ENCODE measurements at places on chromosomes 2 and 18.

DNA sequence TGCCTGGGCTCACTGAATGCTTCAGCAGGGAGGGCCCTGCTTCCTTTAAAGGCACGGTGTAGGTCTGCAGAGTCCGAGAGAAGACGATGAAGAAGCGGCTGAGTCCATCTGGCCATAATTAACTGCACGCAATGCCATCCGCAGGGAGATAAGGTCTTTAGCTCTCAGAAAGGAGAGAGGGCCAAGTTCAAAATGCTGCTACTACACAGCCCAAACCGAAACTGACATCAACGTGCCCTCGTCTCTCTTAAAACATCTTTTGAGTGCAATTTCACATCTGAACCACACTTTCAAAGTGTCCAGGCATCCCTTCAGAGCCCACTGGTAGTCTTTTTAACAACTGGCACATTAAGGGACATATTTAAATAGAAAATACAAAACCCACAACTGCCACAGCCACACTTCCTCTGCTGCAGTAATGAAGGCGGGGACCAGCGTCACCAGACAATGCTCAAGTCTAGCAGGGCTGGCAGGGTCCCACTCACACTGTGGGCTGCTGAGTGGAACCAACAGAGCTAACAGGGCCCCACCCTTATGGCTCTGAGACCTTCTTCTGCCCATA is 35.8 kb downstream of the ST3GAL5 start:
- peak; percentile 82 for DNase-seq

- no peak for DNase-seq
Measured at GRCh38 chr2:199443589-199444130, 14.1 kb downstream of the SATB2 start.

DNA sequence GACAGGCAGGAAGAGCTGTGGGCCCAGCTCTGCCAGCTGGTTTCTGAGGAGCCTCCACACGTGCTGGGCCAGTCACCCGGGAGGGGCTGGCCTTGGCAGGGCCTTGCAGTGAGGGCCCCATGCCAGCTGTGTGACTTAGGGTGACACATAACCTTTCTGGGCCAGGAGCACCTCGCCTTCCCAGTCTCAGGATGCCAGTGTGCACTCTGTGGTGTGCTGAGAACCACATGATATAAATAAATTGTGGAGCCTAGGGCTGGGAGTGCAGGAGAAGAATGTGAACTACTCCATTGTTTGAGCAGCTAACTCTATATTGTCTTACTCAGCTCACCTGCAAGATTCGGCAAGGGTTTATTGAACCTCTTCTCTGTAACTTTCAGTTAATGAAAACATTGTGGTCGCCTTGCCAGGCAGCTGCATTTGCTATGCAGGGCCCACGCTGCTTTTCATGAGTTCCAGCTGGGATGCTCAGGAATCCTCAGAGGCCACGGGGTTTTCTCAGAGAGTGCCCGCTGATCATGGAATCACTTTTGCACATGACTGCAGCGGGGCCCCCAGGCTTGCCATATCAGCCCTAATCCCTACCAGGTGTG is 222.3 kb downstream of the SH3RF3 start:
- no peak for DNase-seq

GRCh38 chr18:68478246-68478645 is 236.7 kb downstream of the TMX3 start:
- DNase-seq, result no peak

GRCh38 chr2:161415034-161415986 is 787 bp upstream of the TBR1 start:
- no peak for DNase-seq

DNA sequence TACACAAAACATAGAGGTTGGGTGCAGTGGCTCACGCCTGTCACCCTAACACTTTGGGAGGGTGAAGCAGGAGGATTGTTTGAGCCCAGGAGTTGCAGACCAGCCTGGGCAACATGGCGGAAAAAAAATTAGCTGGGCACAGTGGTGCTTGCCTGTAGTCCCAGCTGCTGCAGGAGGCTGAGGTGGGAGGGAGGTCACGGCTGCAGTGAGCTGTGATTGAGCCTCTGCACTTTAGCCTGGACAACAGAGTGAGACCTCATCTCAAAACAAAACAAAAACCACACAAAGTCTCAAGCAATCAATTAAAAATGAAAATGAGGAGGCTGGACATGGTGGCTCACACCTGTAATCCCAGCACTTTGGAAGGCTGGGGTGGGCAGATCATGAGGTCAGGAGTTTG is 4.9 kb downstream of the NOP58 start:
- no peak for DNase-seq

DNA sequence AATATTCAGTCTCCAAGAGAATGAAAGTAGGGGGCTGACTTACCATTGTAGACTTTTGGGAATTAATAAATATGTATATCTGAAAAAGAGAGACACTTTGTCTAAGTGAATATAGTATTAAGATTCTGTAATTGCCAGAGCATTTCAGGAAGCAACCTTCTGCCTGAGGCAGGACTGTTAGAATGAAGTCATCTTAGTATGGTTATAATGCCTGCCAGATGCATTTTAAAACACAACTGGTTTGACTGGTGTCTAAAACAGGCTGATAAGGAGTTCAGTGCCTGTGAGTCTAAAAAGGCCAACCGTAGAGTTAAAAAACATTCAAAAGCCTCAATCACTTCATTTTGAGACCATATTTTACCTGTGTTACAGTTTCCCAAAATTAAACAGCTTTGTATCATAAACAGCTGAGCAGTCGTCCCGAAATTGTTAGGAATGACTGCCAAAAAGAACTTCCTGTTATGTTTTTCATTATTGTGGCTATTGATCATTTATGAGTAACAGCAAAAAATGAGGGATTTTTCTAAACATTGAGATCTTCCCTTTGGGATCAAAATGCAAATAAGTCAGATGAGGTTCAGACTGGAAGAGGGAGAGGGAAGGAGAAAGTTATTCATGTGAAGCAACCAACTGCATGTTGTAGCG is 443.9 kb downstream of the PID1 start:
- no peak for DNase-seq

GRCh38 chr2:120020554-120020953 is 7.7 kb downstream of the EPB41L5 start:
- no peak for DNase-seq

- DNase-seq, result no peak
Measured at GRCh38 chr2:54330926-54331835, 75.2 kb upstream of the TSPYL6 start.

- DNase-seq, result no peak
Measured at GRCh38 chr2:75065402-75066008, 107.1 kb downstream of the POLE4 start.

DNA sequence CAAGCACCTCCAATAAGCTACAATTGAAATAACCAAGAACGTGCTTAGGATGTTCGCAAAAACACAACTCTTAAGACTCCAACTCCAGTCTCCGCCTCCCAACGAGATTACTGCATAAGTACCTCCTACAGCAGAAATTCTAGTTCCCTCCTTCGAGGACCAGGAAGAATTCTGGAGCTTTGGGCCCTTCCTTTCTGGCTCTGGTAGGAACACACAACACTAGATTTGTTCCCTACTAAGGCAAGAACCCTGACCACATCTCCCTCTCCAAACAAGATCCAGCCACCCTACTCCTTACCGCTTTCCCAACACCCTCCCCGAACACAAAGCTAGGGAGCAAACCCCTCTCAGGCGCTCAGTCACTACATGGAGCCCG is 721 bp downstream of the ADAM17 start:
- DNase-seq, result peak; percentile 45

DNA sequence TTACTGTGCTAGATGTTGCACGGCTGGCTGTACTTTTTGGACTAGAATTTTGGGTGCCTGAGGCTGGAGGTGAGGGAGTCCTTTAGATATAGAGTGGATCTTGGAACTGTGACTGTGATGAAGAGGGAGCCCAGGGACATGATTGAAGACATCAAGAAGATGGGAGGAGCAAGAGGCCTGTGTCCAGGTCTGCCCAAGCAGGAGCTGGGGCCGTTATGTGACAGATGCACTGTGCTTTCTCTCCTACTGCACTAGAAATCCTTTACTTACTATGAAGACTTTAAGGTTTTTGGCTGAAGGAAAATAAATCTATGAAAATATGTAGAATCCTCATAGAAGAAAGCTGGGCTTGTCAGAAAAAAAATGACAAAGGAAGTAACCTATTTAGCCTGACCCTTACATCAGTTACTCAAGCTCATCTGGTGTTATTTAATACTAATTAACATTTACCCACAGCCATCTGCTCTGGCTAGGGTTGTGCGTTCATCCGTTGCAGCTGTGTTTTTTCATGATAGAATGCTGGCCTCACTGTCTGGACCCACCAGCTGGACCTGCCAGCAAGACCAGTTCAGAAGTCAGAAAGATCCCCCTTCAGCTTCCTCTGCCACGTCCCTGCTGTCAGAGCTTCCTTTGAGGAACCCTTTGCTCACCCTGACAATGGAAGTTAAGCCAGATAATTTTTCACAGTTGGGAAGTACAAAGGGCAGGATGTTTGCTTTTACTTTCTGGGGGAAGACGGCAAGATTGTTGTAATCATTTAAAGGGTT is 16.7 kb downstream of the TSN start:
- no peak for DNase-seq

DNA sequence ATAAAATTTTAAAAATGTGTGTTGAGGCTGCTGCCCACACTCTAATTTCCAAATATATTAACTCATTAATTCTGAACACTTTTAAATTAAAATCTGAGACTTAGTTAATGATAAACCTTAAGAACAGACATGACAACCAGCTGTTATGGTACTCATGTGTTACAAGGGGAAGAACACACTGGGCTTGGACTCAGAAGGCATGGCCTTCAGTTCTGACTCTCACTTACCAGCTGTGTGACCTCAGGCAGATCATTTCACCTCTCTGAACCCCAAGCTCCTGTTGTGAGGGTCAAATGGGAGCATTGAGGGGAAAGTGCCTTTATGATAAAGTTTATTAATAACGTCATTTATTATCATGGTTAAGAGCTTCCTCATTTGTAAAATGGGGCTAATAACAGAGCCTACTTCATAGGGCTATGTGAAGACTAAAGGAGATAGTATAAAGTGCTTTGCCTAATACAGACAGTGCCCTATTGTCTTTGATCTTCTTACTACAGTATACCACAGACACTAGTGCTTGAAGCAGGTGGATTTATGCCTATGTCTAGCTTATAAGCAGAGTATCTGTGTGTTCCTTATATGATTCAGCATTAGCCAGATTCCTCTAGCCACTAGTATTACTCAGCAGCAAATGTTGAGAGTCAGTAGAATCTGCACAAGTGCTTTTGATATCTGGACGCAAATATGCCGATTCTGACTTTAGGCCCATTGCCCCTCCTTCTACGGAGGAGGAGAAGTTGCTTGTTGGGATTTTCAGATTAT is 99.6 kb downstream of the SGPP2 start:
- no peak for DNase-seq

DNA sequence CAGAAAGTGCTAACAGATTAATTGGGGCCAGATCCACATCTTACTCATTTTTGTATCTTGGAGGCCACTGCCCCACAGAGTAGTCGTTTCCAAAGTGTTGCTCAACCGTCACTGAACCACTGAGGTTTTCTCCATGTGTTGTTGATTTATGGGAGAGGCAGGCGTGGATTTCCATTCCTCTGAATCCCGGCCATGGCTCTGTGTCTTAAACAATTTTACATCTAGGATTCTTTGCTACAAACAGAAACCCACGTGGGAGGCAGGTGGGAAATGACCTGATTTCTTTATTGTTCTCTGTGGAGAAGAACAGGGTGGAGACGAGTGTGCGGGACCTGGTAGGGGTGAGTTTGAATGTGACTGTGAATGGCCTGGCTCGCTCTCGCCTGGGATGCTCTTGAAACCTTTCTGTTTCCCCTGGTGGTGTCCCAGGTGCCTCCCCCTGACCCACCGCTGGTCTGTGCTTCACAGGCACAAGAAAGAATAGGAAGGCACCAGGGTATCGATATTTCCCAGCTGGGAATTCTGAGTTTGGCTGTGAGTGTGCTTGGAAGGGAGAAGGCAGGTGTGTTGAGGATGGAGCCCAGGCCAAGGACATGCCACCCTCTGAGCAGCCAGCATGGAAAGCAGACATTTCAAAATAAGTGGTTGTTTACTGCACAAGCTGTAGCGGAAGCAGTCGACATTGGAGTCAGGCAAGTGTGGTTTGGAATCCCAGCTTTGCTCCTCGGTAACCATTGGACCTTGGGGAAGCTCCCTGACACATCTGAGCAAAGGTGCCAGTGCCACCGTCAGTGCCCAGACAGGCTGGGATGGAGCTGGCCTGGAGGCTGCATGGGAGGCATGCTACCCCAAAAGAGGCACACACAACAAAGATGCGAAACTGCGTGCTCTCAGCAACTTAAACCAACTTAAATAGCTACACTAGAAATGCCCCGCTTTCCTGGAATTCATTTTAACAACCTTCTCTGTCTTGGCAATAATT is 50.0 kb downstream of the LPIN1 start:
- no peak for DNase-seq

GRCh38 chr2:186093174-186093573 is 354.6 kb downstream of the FSIP2 start:
- no peak for DNase-seq

DNA sequence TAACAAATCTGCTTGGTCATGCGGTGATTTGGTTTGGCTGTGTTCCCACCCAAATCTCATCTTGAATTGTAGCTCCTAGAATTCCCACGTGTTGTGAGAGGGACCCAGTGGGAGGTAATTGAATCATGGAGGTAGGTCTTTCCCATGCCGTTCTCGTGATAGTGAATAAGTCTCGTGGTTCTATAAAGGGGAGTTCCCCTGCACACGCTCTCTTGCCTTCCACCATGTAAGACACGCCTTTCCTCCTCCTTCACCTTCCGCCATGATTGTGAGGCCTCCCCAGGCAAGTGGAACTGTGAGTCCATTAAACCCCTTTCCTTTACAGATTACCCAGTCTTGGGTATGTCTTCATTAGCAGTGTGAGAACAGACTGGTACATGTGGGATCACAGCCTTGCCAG is 36.7 kb downstream of the TRABD2A start:
- peak; percentile 28 for DNase-seq

Data from CD4-positive, alpha-beta T cell treated with Interleukin-21 for 1 hour (primary cell).